ENCODE measurements at places on chromosomes 13 and 19. TPM values are rescaled to one million over a fixed set of nuclear protein-coding genes. Genes with fewer than 3 reads are reported as not detected.
A peak's percentile ranks its signal among the peaks of the same experiment; 100 is the strongest.

PRRG2 gene
- total RNA-seq = 1.1 TPM

DNA sequence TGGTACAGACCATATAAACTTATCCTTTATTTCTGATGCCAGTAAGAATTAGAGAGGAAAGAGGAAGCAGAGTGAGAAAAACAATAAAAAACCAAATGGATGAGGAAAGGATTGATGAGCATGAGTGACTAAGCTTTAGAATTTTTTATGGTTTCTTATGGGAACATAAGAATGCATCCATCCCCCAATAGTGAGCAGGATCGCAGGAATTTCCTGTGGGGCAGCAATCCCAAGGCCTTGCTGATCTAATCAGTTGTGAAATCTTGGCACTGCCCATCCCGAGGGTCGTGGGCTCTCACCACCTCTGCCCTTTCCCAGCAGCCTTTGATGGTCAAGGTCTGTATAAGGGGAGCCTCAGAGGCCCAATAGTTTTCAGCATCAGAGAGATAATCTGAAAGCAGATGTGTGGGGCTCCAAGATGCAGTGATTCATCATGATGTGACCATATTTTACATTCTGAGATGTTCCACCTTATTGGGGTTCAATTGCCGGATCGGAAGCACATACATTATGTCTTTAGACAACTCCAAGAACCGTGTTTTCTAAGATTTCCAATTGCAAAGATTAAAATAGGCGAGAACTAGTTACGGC is 222.1 kb downstream of the DNAJC15 start:
- H3K27ac ChIP-seq = no peak overlapping the region
- H3K4me1 ChIP-seq = no peaks in the 10 kb centered on the region
- no peak for DNase-seq
- H3K27me3 ChIP-seq = peaks cover 11% of the 10 kb centered on the region

- H3K36me3 ChIP-seq = no peaks in the 10 kb centered on the region
- DNase-seq = no peak
- H3K4me3 ChIP-seq = no peak overlapping the region
- H3K4me1 ChIP-seq = no peaks in the 10 kb centered on the region
- no peak overlapping the region for H3K27ac ChIP-seq
Observed at GRCh38 chr13:34608331-34608730, 333.7 kb upstream of the NBEA start.

GRCh38 chr13:47110141-47110540 is 213.3 kb upstream of the HTR2A start:
- peak overlapping the region; percentile 57 for H3K27ac ChIP-seq
- H3K36me3 ChIP-seq = no peaks in the 10 kb centered on the region
- no peak overlapping the region for H3K4me3 ChIP-seq
- H3K27me3 ChIP-seq = peaks cover 16% of the 10 kb centered on the region
- peaks cover 32% of the 10 kb centered on the region for H3K4me1 ChIP-seq

DNA sequence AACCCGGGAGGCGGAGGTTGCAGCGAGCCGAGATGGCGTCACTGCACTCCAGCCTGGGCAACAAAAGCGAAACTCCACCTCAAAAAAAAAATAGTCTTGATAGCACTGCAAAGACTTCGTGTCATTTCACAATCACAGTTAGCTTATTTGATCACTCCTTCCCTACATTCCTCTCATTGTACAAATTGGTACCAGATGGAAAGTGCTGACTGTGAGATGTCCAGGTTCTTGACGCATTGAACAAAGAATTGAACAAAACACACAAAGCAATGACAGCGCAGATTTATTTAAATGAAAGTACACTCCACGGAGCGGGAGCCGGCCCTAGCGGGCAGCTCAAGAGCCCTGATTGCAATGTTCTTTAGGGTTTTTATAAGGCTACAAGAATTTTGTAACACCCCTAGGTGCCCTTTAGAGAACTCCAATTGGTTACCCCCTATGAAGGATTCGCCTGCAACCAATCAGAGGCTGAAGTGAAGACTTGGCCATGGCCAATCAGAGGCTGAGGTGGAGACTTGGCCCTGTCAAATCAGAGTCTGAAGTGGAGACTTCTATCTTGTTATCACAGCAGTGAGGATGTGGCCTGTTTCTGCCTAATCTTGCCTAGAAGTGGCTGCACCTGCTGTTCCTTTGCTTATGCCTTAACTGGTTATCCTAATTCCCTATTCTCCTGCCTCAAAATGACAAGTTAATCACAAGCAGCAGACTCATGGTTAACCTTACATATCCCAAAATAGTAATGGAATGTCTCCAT is 16.7 kb downstream of the ZNF556 start:
- H3K27me3 ChIP-seq = no peaks in the 10 kb centered on the region
- no peaks in the 10 kb centered on the region for H3K36me3 ChIP-seq
- no peak overlapping the region for H3K27ac ChIP-seq
- no peak for DNase-seq
- H3K4me1 ChIP-seq = peaks cover 7% of the 10 kb centered on the region

- no peaks in the 10 kb centered on the region for H3K27me3 ChIP-seq
- H3K27ac ChIP-seq = no peak overlapping the region
- peaks cover 27% of the 10 kb centered on the region for H3K36me3 ChIP-seq
- H3K4me3 ChIP-seq = no peak overlapping the region
- DNase-seq = no peak
Observed at GRCh38 chr19:40621283-40621682, 20.1 kb downstream of the LTBP4 start.

DNA sequence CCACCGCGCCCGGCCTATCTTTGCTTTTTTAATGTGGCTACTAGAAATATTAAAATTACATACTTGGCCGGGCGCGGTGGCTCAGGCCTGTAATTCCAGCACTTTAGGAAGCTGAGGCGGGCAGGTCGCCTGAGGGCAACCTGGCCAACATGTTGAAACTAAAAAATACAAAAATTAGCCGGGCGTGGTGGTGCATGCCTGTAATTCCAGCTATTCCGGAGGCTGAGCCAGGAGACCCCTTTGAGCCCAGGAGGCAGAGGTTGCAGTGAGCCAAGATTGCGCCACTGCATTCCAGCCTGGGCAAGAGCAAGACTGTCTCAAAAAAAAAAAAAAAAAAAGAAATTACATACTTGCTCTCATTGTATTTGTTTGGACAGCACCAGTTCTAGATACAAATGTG is 34.8 kb upstream of the DPRX start:
- no peak overlapping the region for H3K27ac ChIP-seq
- no peaks in the 10 kb centered on the region for H3K27me3 ChIP-seq
- no peaks in the 10 kb centered on the region for H3K4me1 ChIP-seq
- DNase-seq = no peak
- H3K4me3 ChIP-seq = no peak overlapping the region

TEAD2 gene
- total RNA-seq = not detected

- peak overlapping the region; percentile 65 for H3K27ac ChIP-seq
- no peaks in the 10 kb centered on the region for H3K27me3 ChIP-seq
- peaks cover 32% of the 10 kb centered on the region for H3K4me1 ChIP-seq
- H3K36me3 ChIP-seq = peaks cover 38% of the 10 kb centered on the region
Observed at GRCh38 chr19:11437955-11438354, 2.5 kb downstream of the PRKCSH start.

DNAJC15 gene
- total RNA-seq = 18.5 TPM

PCDH20 gene
- total RNA-seq = not detected

GRCh38 chr13:112616586-112617362 is 28.8 kb upstream of the TUBGCP3 start:
- DNase-seq = peak; percentile 46
- no peaks in the 10 kb centered on the region for H3K36me3 ChIP-seq
- H3K4me3 ChIP-seq = no peak overlapping the region
- peaks cover 21% of the 10 kb centered on the region for H3K27me3 ChIP-seq
- H3K4me1 ChIP-seq = no peaks in the 10 kb centered on the region

DNA sequence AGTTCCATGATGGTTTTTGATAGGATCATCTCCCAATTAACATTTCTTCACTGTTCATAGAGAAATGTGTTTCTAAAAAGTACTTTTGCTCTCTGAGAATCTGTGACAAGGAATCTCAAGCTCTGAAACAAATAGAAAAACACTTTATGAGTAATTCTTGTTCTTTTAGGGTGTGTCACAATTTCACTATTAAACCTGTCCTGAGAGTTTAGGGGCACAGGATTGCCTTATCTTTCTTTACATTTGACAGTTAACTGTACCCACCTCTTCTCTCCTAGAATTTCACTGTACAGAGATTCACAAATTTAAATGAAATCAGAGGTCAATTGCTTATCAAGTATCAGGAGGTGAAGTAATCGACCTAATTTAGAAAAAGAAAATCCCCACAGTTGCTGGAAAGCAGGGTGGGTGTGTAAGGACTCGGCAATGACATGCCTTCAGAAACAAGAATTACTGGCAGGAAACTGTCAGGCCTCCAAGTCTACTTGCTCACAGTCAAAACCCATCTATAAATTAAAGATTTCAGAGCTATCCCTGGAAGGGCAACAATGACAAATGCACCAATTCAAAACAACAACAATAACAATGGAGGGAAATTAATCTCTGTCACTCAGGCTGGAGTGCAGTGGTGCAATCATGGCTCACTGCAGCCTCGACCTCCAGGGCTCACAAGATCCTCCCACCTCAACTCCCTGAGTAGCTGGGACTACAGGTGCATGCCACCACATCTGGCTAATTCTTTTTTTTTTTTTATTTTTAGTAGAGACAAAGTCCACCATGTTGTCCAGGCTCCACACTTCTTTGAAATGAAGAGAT is 250.2 kb downstream of the ABCC4 start:
- H3K36me3 ChIP-seq = peaks cover 3% of the 10 kb centered on the region
- no peak overlapping the region for H3K4me3 ChIP-seq
- no peaks in the 10 kb centered on the region for H3K27me3 ChIP-seq
- H3K27ac ChIP-seq = no peak overlapping the region
- DNase-seq = no peak

DNA sequence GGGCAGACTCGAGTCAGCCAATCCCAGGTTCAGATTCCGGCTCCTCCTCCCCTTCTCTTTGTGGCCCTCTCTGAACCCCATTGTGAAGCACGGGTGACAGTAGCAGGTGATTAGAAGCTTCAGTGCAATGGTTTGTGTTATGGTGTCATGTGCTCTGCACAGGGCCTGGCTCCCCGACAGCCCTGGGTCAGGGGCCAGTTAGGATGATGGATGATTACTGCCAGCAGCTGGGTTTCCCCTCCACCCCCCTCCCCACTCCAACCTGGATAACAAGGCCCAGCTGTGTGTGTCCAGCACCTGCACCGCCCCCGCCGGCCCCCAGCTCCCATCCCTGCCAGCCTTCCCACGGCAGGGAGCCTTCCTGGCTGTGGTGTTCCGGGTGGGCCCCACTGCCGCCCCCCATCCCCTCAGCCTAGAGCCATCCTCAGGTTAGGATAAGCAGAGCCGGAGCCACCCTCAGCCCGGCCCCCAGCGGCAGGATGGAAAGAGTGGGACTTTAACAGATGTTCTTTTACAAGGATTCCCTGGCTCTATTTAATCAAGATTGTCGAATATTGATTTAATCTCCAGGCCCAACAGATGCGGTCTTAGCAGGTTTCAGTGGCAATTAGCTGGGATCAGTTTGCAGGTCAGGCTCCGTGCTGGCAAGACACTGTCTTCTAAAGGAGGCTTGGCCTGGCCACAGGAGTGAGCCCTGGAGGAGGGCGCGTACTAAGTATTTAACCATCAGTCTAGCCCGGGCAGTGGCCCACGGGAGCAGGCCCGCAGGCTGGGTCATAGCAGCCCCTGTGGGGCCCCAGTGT is 156.2 kb downstream of the SIPA1L3 start:
- peaks cover 2% of the 10 kb centered on the region for H3K36me3 ChIP-seq
- peaks cover 18% of the 10 kb centered on the region for H3K4me1 ChIP-seq
- H3K4me3 ChIP-seq = no peak overlapping the region
- DNase-seq = no peak

DNA sequence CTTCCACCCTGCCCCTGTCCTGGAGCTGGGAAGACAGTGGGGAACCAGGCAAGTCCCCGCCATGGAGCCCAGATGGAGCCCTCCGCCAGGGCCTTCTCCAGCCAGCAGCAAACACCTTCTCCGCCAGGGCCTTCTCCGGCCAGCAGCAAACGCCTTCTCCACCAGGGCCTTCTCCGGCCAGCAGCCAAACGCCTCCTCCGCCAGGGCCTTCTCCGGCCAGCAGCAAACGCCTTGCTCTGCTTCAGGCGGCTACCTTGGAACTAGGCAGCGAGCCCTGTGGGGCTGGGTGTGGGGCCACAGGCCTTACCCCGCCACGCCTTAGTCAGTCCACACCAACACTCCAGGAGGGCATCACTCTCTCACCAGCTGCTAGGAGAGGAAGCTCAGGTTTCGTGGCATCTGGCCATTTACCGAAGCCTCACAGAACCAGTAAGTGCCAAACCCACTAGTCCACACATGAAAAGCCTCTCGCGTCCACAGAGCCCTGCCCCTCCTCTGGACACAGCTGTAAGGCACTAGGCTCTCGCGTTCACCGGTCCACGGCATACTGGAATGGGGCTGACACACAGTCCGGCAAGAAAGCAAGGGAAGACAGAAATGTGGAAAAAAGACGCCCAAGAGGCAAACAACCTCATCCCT is 41.0 kb downstream of the MLLT1 start:
- H3K36me3 ChIP-seq = no peaks in the 10 kb centered on the region
- H3K4me1 ChIP-seq = peaks cover 23% of the 10 kb centered on the region
- DNase-seq = no peak
- H3K4me3 ChIP-seq = no peak overlapping the region

APOC1 gene
- total RNA-seq = not detected

DNA sequence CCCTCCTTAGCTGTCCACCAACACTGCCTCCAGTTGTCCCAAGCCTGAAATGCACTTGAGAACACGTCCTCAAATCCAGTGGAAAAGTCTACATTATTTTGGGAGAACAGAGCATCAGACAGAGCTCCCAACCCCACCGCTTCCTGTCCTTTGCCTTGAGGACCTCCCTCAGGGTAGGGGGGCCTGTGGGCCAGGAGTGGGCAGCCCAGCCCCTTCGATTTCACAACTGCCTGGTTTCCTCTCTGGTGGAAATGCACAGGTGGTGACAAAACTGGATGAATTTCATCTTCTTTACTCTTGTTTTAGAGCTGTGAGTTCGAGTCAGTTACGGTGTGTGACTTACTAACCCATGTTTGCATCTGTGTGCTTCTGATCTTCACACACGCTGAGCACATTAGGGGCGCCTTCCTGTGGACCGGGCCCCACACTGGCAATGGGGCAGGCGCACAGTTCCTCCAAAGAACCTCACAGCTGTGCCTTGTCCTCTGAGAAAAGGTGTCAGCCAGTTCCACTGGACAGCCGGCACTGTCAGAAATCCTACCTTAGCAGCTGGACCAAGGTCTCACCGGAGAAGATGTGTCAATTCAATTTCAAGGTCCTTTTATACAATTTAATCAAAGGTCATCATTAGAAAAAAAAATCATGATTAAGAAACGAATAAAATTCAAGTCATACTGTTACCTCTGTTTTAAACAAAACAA is 80.2 kb downstream of the IRS2 start:
- no peak overlapping the region for H3K27ac ChIP-seq
- H3K36me3 ChIP-seq = no peaks in the 10 kb centered on the region
- peaks cover 27% of the 10 kb centered on the region for H3K27me3 ChIP-seq
- peaks cover 7% of the 10 kb centered on the region for H3K4me1 ChIP-seq

ZNF534 gene
- total RNA-seq = not detected

GRCh38 chr13:38702669-38703068 is 15.8 kb downstream of the FREM2 start:
- no peak overlapping the region for H3K27ac ChIP-seq
- no peaks in the 10 kb centered on the region for H3K4me1 ChIP-seq
- peaks cover 4% of the 10 kb centered on the region for H3K27me3 ChIP-seq
- no peak overlapping the region for H3K4me3 ChIP-seq

- peaks cover 52% of the 10 kb centered on the region for H3K4me1 ChIP-seq
- peaks cover 14% of the 10 kb centered on the region for H3K27me3 ChIP-seq
- no peak for DNase-seq
- H3K4me3 ChIP-seq = no peak overlapping the region
Observed at GRCh38 chr13:23383151-23383550, 50.4 kb downstream of the SACS start.

GRCh38 chr13:61286148-61286745 is 129.4 kb downstream of the PCDH20 start:
- no peaks in the 10 kb centered on the region for H3K36me3 ChIP-seq
- H3K27me3 ChIP-seq = no peaks in the 10 kb centered on the region
- H3K4me3 ChIP-seq = no peak overlapping the region
- H3K27ac ChIP-seq = no peak overlapping the region
- no peaks in the 10 kb centered on the region for H3K4me1 ChIP-seq

Measured in activated CD4-positive, alpha-beta T cell treated with anti-CD3 and anti-CD28 coated beads, Interleukin-2, amount 10 ng/mL, durations not matched to agents 7 days and 5 days (primary cell).